ENCODE measurements at places on chromosomes 7 and 10.

DNA sequence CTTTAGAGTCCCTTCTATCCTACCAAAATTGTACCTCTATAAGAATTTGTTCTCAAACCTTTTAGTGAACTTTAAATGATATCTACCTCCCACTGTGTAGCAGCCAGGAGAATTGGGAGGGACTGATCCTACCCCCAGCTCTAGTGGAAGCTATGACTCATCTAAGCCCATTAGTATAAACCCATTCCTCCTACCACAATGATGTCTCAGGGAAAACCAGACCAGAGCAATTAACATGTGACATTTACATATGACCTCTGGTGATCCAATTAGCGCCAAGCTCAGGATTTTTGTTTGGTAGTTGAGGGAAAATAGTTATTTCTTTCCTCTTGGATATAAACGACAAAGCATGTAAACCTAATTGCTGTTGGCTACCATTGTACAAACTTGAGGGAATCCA, 33.1 kb upstream of the R3HCC1L start:
- DNase-seq = no peak

- no peak for DNase-seq
These were observed 197.1 kb downstream of the ADAM12 start for GRCh38 chr10:126191192-126191591.

GRCh38 chr10:62613424-62613823, 191.1 kb upstream of the ADO start:
- DNase-seq = no peak

DNA sequence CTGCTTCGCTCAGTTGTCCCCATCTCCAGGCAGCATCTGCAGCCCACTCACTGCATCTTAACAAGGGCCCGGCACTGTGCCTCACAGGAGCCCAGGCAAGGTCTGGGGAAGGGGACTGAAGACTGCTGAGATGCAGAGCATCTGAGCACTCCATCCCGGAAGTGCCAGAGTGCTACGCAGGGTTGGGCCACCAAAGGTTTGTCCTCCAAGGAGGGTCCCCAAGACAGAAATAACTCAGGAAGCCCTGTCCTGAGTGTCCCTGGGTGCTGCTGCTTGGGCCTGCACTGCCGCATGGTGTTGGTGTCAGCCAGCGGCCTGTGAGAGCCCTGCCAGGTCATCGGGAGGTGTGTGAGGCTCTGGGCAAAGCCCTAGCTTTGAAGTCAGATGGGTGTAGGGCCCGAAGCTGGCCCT, 288.2 kb upstream of the ZMIZ1 start:
- no peak for DNase-seq

DNA sequence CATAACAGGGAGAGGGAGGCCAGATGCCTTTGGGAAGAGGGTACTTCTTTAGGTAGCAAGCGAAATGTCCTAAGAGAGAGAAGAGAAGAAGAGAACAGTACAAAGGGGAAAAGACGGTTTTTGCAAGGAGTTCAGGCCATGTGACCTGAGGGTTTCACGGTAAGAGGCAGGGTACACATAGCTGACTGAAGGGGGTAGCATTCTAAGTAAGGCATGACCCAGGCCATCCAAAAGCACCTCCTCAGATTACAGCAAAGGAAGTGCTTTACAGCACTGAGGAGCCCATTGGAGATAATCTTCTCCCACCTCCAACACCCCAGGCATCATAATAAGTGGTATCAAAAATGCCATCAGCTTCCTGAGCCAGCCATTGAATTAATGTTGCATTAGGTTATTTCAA, 258.2 kb upstream of the NPY start:
- DNase-seq = no peak

- DNase-seq = no peak
These were observed 1120.0 kb downstream of the SORCS1 start for GRCh38 chr10:106044503-106044902.

DNA sequence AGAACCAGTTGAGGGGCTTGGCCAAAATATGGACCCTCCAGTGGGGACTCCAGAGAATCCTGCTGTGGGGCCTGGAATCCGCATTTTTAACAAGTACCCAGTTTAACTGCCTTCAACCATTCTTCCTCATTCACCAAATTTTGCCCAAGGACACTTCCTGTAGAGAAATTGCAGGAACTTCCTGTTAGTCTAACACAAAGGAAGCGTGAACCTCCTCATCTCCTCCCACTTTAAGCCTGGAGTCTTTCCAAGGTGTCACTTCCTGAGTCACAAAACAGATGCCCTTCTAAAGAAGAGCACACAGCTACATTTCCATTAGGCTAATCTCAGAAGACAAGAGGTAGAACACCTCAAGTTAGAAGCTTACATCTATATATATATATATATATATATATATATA, 188.4 kb downstream of the PPP1R17 start:
- DNase-seq = peak; percentile 26

DNA sequence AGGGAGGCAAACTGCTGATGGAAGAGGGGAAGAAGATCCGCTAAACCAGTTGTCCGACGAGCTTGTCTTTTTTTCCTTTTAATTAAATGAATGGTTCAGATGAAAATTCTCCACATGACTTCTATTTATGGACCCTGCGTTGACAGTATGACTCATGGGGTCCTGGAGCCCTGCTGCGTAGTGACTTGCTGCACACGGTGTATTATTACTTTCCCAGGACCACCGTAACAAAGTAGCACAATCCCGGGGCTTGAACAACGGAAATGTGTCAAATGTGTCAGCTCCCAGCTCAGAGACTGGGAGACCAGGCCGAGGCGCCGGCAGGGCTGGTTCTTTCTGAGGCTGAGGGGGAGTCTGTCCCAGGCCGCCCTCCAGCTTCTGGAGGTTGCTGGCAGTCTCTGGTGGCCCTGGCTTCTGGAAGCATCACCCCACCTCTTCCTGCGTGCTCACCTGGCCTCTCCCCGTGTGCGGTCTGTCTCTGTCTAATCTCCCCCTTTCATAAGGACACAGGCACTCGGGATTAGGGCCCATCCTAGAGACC, 33.8 kb upstream of the MNX1 start:
- no peak for DNase-seq

GRCh38 chr7:5607951-5608656, 173.4 kb downstream of the RNF216 start:
- no peak for DNase-seq

GRCh38 chr10:121325490-121326231, 272.6 kb downstream of the FGFR2 start:
- no peak for DNase-seq

- no peak for DNase-seq
These were observed 51.2 kb downstream of the SP8 start for GRCh38 chr7:20735346-20736065.

GRCh38 chr7:28695300-28696295, 262.5 kb downstream of the TRIL start:
- DNase-seq = no peak

- DNase-seq = no peak
These were observed 19.1 kb upstream of the MTPAP start for GRCh38 chr10:30368065-30368718.

- DNase-seq = no peak
These were observed 5.0 kb downstream of the NPC1L1 start for GRCh38 chr7:44536090-44536489.

- no peak for DNase-seq
These were observed 48.4 kb upstream of the CYTH3 start for GRCh38 chr7:6320791-6321190.

DNA sequence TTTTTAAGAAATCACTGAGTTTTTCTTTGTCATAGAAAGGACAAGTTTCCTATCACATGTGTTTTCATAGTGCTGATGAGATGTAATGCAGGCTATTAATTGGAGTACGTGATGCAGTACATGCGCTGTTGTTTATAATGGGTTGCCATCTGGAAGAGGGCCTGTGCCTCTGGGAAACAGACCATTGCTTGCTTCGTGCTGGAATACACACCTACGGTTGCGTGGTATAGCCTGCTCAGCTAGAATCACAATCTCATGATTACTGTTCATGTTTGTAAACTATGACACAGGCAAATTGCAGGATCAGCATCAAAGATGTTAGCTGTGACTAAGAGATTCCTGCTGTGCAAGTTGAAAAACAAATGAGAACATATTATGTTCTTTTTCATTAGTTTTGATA, 107.2 kb upstream of the STEAP1B start:
- DNase-seq = no peak

GRCh38 chr7:74084722-74085578, 1.3 kb downstream of the LIMK1 start:
- no peak for DNase-seq

- no peak for DNase-seq
These were observed 1672.9 kb downstream of the REEP3 start for GRCh38 chr10:65194126-65194525.

GRCh38 chr10:38127812-38128211, 33.7 kb downstream of the ZNF37A start:
- no peak for DNase-seq

DNA sequence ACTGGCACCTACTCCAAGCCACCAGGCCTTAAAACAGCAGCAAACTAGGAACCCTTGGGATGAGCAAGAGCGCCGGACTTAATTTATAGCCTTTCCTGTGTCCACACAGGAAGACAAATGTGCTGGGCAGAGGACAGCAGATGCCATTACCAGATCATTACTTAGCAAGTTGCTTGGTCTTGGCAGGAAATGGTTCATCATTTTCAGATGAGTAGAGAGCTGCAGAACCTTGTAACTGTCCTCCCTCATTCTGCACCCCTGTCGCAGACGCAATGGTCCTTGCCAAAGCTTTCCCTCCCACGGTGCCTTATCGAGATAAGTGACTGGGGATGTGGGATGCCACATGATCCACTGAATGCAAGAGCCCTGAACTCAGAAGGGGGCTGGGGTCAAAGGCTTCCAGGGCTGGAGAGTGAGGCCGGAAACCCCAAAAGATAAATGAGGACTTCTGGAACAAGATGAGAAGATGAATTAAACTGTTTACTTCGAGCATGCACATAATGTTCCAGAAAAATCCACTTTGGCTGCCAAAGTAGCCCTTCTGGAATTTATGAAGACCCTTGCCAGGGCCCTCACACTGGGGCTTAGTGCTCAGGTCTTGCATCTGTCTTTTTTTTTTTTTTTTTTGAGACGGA, 145.6 kb upstream of the ZNF32 start:
- no peak for DNase-seq

DNA sequence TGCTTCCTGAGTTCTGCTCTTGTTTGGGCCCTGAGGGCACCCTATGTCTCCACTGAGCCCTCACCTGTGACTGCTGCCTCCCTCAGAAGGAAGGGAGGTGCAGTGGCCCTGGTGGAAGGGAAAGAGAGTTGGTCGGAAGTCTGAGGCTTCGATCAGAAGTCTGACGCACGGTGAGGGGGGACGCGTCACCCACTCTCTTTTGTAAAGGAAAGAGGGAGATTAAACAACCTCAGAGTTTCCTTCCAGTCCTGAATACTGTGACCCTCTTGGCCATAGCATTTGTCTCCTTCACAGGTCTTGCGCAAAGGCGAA, 31.4 kb upstream of the TRIM8 start:
- DNase-seq = no peak

GRCh38 chr7:69232445-69233376, 365.6 kb upstream of the AUTS2 start:
- no peak for DNase-seq

GRCh38 chr7:69893906-69894305, 295.6 kb downstream of the AUTS2 start:
- DNase-seq = no peak

- DNase-seq = no peak
These were observed 22.1 kb downstream of the EXOC4 start for GRCh38 chr7:133275008-133275407.

GRCh38 chr10:63260860-63261251, 127.7 kb downstream of the NRBF2 start:
- DNase-seq = no peak

- DNase-seq = peak; percentile 64
These were observed 49.3 kb upstream of the AGBL3 start for GRCh38 chr7:134936893-134937510.

DNA sequence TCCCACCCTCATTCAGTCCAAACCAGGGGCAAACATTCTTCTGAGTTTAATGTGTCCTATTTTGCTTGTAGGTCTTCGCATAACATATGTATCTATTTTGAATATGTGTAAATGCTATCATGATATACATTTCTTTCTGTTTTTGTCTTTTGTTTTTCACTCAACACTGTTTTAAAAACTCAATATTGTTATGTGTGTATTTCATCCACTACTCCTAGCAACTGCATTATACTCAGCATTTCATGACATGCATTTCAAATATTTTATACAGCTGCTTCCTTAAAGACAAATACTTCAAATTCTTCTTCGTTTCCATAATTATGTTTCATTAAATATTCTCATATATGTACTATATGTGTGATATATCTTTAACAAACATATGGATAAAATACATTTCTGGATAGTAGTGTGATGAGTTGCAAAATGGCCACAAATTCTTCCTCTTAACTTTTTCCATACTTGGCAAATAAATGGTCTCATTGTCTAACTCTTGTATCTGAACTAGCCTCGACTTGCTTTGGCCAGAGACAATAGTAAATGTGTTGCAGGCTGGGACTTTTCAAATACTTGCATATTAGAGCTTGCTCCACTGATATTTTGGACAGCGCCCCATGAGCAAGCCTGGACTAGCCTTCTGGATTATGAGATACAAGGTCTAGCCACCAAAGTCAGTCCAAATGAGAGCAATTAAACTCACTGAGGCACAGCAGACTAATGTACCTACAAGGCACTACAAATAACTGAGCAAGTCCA, 539.7 kb upstream of the KCND2 start:
- DNase-seq = peak; percentile 3

GRCh38 chr7:12889391-12889790, 202.0 kb downstream of the ARL4A start:
- no peak for DNase-seq

GRCh38 chr7:57399972-57400371, 50.0 kb upstream of the ZNF716 start:
- DNase-seq = no peak

GRCh38 chr7:141999058-141999623, 3.5 kb downstream of the MGAM start:
- no peak for DNase-seq

DNA sequence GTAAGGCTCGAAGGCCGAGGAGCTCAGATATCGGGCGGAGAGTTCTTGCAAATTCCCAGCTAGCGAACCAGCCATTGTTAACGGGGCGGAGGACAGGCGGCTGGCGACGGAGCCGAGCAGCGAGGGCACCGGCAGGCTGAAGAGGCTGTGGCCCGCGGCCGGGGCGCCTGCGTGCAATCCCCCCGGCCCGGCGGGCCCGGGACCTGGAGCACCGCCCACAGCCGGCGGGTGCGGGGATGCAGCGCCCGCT, 4.1 kb downstream of the VAX1 start:
- no peak for DNase-seq

- DNase-seq = peak; percentile 72
These were observed 173.9 kb upstream of the SP4 start for GRCh38 chr7:21253740-21254687.

GRCh38 chr7:118662266-118662665, 437.8 kb downstream of the ANKRD7 start:
- DNase-seq = no peak

- no peak for DNase-seq
These were observed 178.0 kb downstream of the AMPH start for GRCh38 chr7:38453168-38453567.

GRCh38 chr10:51932530-51932929, 233.1 kb upstream of the CSTF2T start:
- no peak for DNase-seq

DNA sequence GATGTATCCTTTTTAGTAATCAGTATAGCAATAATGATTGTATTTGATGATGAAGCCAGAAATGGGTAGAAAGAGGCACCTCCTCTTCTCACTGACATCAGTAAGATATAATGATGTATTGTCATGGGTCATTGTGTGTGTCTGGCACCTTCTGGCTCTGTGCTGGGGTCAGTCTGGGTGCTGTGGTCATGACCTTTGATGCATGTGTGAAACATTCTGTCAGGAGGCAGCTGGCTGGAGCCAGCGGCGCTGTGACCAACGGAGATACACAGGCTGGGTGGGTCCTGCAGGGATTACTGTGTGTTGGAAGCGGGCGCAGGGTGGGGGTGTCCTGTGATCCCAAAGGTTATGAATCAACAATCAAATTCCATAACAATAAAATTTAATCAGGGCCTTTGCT, 35.2 kb downstream of the EEPD1 start:
- no peak for DNase-seq

Measured in COLO829 (cell line).